Stomach (tissue), 19 donors: ENCODE measurements at places on chromosomes 11 and 22. TPM values are rescaled to one million over a fixed set of nuclear protein-coding genes. Genes with fewer than 3 reads are reported as not detected.

- H3K4me3 ChIP-seq, result no peak overlapping the region
- no peaks in the 10 kb centered on the region for H3K4me1 ChIP-seq
- no peak overlapping the region for H3K27ac ChIP-seq
- H3K27me3 ChIP-seq, result no peaks in the 10 kb centered on the region
Observed at GRCh38 chr11:2745511-2745910, 45.7 kb upstream of the KCNQ1OT1 start.

- no peaks in the 10 kb centered on the region for H3K27me3 ChIP-seq
- peaks cover 20% of the 10 kb centered on the region for H3K4me1 ChIP-seq
- DNase-seq, result no peak
Observed at GRCh38 chr11:1840780-1841480, 2.1 kb downstream of the TNNI2 start.

DNA sequence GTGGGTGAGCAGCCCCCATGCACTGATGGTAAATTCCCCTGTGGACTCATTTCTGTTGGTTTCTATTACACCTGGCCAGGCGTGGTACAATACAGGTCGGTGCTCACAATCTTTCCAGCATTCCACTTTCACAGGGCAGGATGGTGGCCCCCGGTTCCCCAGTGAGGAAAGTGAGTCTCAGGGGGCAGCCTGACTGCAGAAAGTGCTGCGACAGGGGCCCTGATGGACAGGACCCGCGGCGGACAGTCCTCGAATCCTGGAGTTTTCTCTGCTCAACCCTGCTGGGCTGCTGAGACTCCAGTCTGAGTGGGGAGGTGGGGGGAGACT lies 3.1 kb upstream of the PGGHG start:
- H3K27ac ChIP-seq, result no peak overlapping the region
- H3K36me3 ChIP-seq, result no peaks in the 10 kb centered on the region
- peaks cover 7% of the 10 kb centered on the region for H3K4me1 ChIP-seq
- H3K27me3 ChIP-seq, result peaks cover 67% of the 10 kb centered on the region
- no peak overlapping the region for H3K4me3 ChIP-seq

DNA sequence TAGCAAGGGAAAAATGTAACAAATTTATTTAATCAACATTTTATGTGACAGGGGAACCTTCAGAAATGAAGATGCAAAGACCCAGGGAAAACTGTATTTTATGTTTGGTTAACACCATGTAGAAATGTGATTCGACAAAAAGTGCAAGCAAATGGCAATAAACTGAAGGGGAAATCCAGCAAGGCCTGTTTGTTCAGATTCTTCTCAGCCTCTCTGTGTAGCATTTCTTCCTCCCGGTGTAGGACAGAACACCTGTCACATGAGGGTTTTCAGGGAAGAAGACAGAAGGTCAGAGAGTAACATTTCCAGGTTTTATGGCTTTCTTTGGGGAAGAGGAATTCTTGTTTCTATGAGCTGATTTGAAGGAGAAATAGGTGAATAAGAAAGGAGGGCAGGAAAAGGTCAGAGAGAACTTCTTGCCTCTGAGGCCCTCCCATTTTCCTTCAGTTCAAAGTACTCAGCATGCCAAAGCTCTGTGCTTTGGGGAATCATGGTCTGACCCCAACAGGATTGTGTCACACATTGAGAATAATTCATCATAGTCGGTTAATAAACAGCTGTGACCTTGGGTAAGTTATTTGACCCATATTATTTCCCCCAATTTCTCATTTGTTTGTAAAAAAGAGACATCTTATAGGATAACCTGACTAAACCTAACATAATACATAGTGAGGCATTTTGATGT lies 45.5 kb upstream of the ME3 start:
- no peaks in the 10 kb centered on the region for H3K27me3 ChIP-seq
- no peak overlapping the region for H3K4me3 ChIP-seq

DNA sequence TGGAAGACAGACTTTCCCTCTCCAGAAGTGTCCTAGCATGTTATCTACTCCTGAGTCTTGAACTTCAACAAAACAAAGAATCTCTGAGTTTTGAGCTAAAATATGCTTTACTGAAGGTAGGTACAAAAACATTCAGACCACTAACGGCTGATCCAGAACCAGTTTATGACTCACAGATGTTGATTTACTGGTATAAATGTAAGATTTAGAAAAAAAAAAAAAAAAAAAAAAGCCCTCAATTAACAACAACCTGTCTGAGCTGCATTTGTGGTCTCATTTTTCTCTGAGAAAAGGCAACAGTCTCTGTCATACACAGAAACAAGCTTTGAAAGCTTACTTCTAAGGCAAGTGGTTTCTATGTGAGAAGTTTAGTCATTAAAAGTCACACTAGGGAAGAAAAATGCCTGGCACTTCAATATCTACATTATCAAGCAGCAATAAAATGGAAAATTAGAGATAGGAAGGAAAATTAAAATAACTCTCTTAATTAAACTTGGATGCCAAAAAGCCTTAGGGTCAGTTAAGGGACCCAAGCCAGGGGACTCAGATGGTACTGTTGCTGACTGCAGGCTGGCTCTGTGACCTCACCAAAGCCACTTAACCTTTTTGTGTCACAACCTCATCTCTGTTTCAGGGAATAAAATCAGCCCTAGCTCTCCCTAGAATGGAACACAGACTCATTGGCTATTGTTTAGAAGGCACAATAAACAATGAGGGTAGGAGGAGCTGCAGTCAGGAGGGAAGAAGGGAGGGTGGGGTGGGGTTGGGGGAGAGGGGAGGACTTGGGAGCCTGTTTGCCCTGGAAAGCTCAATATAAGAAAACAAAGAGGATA lies 61.7 kb downstream of the ETS1 start:
- H3K4me3 ChIP-seq, result no peak overlapping the region
- peaks cover 29% of the 10 kb centered on the region for H3K4me1 ChIP-seq
- H3K27me3 ChIP-seq, result no peaks in the 10 kb centered on the region
- H3K27ac ChIP-seq, result peak overlapping the region; percentile 93

- no peak overlapping the region for H3K27ac ChIP-seq
- peaks cover 59% of the 10 kb centered on the region for H3K36me3 ChIP-seq
- no peak for DNase-seq
- no peaks in the 10 kb centered on the region for H3K27me3 ChIP-seq
Observed at GRCh38 chr22:40432157-40432556, 61.8 kb downstream of the SGSM3 start.

- no peaks in the 10 kb centered on the region for H3K36me3 ChIP-seq
- no peaks in the 10 kb centered on the region for H3K4me1 ChIP-seq
- H3K27ac ChIP-seq, result no peak overlapping the region
- peaks cover under 1% of the 10 kb centered on the region for H3K27me3 ChIP-seq
- no peak overlapping the region for H3K4me3 ChIP-seq
- DNase-seq, result no peak
Observed at GRCh38 chr22:44191036-44191454, 10.3 kb downstream of the PARVG start.

NRIP3 gene
- total RNA-seq, result not detected

C22orf31 gene
- total RNA-seq, result 0.55 TPM

BIK gene
- total RNA-seq, result not detected

MS4A13 gene
- total RNA-seq, result not detected
